ENCODE measurements at places on chromosomes 4 and X.

DNA sequence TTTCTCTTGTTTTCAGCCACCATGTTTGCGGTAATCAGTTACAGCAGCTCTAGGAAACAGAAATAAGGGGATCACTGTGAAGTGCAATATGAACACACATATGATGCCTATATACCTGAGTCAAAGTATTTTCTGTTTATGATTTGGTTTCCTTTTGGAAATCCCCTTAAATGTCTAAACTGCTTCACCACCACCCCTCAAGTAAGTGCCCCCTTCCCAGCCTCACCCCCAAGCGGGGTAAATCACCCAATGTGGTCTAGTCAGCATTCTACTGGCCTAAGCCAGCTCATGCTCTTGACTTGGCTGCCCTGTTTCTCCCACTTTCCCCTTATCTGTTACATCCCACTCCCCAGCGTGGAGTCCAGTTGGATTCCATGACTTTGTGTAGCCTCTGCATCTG, 176.5 kb downstream of the QDPR start:
- DNase-seq: no peak

- no peak for DNase-seq
These were observed 1.0 kb upstream of the MECP2 start for GRCh38 chrX:154098551-154098950.

DNA sequence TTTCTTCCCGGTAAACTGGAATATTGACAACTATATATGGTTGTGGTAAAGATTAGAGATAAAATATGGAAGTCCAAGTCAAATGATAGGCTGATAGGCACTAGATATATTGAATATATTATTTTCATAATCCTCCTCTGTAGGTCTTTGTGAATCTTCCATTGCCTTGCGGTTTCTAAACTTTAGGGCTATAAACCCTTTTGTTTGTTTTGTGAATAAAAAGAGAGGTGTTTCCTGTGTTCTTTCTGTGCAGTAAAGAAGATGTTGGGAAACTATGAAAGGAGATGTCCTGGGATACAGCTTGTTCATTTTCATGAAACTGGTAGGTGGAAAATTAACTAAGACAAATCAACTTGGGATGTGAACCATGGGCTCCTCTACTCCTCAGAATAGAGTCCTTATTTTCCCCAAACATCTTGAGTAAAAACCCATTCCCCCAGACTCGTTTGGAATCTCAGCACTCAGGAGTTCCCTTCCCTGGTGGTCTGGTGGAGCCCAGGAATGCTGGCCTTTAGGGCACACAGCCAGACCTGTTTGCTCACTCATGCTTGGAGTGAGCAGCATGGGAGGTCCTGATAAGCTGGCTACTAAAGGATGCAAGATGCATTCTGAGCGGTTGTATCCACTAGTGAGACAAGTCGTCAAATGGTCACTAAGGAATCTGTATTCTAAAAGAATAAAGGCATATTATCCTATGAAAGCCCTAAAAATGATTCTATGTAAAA, 22.2 kb downstream of the PRDM8 start:
- DNase-seq: no peak

- DNase-seq: no peak
These were observed 44.4 kb upstream of the PPARGC1A start for GRCh38 chr4:23934223-23934622.

- DNase-seq: no peak
These were observed 360.0 kb downstream of the CHIC1 start for GRCh38 chrX:73922856-73923455.

DNA sequence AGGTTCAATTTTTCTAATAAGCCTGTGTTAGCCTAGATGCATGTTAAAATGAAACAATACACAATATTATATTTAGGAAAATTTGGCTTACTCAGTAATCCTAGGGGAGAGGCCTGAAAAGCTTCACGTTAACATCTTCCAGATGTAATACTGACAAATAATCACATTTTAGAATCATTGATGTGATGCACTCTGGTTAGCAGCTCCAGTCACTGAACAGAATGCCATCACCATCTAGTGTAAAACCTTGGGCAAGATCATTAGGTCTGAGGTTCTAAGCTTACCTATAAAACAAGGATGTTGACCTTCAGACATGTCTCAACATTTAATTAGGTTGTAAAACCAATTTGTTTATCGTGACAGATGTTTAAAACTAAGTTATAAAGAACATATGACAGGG, 1704.8 kb downstream of the STIM2 start:
- DNase-seq: no peak

GRCh38 chrX:19750783-19751467, 136.5 kb downstream of the SH3KBP1 start:
- no peak for DNase-seq

GRCh38 chr4:108201774-108202173, 33.0 kb upstream of the LEF1 start:
- no peak for DNase-seq

Data from stimulated activated CD4-positive, alpha-beta T cell treated with anti-CD3 and anti-CD28 coated beads, Interleukin-1b, Interleukin-23, amount 100 ng/mL, for 4 hours (primary cell).